ENCODE measurements at places on chromosomes 2 and 18.

GRCh38 chr2:174836377-174836994 lies 72.2 kb upstream of the CHRNA1 start:
- no peak for DNase-seq

DNA sequence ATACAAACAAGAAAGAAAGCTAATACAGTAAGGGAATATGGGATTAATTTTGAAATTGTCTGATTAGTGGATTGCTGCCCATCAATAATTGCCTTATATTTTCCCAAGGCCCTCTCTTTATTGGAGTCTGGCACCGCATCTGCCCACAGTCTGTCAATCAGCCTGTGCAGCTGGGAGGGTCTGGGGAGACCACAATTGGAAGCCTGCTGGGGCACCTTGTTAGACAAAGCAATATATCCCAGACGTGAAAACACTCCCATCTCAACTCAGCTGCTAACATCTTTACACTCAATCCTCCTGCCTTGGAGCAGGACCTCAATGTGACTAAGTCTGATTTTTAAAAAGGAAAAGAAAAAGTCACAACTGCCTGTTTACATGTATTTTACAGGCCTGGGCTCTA lies 258.6 kb downstream of the SRBD1 start:
- no peak for DNase-seq

DNA sequence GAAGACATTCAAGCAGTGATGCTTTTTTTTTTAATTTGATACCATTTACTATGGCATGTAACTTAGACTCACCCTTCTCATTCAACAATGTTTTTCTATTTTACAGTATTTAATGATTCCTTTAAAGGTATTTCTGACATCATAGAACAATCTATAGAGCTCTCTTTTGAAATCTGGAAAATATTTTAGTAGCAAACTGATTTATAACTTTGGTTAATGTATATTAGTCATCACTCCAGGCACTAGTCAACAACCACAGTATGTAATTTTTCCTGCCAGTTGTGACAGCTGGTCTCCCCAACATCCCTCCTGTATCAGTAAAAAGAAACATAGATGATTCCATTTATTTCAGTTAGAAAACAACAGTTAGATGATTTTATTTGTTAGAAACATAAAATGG lies 122.9 kb downstream of the LCLAT1 start:
- no peak for DNase-seq

DNA sequence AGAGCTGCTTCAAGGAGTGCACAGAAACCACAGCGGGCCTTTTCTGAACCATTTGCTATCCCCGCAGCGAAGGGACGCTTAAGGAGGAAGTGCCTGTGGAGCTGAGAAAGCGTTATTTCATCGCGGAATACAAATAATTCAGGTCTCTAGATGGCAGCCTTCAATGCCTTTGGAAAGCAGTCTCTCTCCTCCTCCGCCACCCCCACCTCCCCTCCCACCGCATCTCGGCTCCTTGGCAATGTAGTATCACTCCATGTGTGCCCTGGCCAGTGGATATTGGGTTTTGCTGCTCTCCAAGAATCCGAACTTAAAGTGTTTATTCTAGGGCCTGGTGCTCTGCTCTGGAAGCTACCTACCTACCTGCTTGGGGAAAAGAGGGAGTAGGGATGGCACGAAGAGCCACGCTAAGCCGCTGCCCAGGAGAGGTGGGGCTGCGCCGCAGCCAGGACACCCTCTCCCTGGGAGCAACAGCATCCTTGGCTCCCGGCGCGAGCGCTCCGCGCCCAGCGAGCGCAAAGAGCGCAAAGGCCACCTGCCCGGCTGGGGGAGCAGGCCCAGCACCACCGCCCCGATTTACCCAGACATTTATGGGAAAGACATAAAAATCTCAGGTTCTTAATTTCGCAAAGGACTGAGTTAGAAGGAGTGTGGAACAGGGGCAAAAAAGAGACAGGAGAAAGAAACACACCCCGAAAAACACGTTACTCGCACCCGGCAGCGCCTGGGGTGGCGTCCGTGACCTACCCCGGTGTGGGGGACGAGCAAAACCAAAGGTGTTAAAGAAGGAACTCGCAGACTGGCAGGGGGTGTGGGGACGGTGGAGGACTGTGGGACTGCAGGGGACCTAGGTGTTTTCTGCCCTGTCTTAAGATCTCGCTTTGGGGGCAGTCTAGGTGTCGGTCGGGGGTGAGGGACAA lies 1.0 kb downstream of the SPHKAP start:
- DNase-seq: no peak

GRCh38 chr2:42872721-42873120 lies 80.3 kb upstream of the HAAO start:
- no peak for DNase-seq

DNA sequence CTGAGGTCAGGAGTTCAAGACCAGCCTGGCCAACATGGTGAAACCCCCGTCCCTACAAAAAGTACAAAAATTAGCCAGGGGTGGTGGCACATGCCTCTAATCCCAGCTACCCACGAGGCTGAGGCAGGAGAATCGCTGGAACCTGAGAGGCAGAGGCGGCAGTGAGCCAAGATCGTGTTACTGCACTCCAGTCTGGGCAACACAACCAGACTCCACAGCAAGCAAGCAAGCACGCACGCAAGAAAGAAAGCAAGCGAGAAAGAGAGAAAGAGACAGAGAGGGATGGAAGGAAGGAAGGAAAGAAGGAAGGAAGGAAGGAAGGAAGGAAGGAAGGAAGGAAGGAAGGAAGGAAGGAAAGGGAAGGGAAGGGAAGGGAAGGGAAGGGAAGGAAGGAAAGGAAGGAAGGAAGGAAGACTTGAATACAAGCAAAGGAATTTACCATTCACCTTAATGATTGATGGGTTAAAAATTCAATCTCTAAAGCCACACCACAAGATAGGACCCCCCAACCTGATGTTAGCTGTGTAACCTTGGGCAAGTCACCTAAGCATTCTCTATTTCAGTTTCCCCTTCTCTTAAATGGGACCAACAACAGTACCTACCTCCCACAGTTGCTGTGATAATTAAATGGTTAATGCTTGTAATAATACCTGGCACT lies 181.7 kb downstream of the ATAD2B start:
- DNase-seq: no peak

- DNase-seq: no peak
Measured at GRCh38 chr2:135409436-135409835, 121.6 kb downstream of the ZRANB3 start.

- DNase-seq: no peak
Measured at GRCh38 chr18:76223403-76223802, 271.6 kb downstream of the ZNF516 start.

DNA sequence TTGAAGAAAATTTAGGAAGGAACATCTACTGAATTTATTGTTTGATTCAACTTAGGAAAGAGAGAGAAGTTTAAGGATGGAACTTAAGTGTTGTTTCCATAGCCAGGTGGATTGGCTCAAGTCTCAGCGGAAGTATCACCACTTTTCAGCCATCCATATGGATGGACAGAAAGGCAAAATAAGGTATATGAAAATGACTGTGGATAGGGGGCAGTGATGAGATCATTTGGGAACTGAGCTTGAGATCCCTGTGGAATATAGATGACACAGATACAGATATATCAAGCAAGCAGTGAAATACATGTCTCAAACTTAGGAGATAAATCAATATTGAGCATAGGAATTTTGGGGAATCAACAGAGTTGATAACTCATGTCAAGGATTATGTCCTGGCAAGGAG lies 1462.7 kb upstream of the NXPH2 start:
- no peak for DNase-seq

Data from stimulated activated CD4-positive, alpha-beta T cell treated with anti-CD3 and anti-CD28 coated beads, Interleukin-1b, Interleukin-23, amount 100 ng/mL, for 1 hour (primary cell).